Activated CD8-positive, alpha-beta T cell treated with anti-CD3 and anti-CD28 coated beads, Interleukin-2, amount 10 ng/mL, durations not matched to agents 7 days and 5 days (primary cell): ENCODE measurements at places on chromosomes 2 and 18. TPM values are rescaled to one million over a fixed set of nuclear protein-coding genes. Genes with fewer than 3 reads are reported as not detected.

TWIST2 gene
- not detected for total RNA-seq

PLA2R1 gene
- total RNA-seq = not detected

SLC9A2 gene
- total RNA-seq = not detected

LINC00305 gene
- not detected for total RNA-seq

CRYGC gene
- total RNA-seq = not detected

RND3 gene
- not detected for total RNA-seq

ANO7 gene
- total RNA-seq = 0.29 TPM

TP53I3 gene
- total RNA-seq = 5.3 TPM

- no peak overlapping the region for H3K27ac ChIP-seq
- no peak for DNase-seq
- H3K27me3 ChIP-seq = peaks cover 15% of the 10 kb centered on the region
- peaks cover 11% of the 10 kb centered on the region for H3K4me1 ChIP-seq
Measured at GRCh38 chr2:111620281-111620680, 263.7 kb downstream of the ANAPC1 start.

GRCh38 chr2:72108121-72108520 is 39.5 kb downstream of the CYP26B1 start:
- no peak for DNase-seq
- peaks cover 11% of the 10 kb centered on the region for H3K27me3 ChIP-seq
- no peaks in the 10 kb centered on the region for H3K36me3 ChIP-seq
- H3K27ac ChIP-seq = no peak overlapping the region

GRCh38 chr2:85377083-85377482 is 22.5 kb downstream of the ELMOD3 start:
- H3K36me3 ChIP-seq = peaks cover 46% of the 10 kb centered on the region
- DNase-seq = no peak
- no peaks in the 10 kb centered on the region for H3K27me3 ChIP-seq
- H3K4me3 ChIP-seq = no peak overlapping the region
- no peak overlapping the region for H3K27ac ChIP-seq

DNA sequence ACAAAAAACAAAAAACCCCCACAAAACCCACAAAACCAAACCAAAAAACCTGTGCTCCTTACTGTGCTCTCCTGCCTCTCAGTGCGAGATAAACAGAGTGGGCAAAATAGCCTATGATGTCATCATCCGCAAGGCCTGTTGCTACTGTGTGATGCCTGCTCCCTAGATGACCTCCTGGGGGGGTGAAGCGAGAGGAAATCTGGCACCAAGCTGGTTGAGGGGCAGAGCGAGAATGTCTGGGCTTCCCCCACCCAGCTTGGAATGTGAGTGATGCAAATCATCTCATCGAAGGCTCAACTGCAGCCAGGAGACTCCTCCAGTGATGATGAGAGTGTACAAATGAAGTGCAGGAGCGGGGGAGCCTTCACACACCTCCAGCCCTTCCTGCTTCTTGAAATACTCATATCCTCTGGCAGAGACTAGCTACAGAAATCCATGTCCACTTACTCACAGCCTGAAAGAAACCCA is 57.7 kb upstream of the MAP4K3 start:
- H3K4me1 ChIP-seq = peaks cover 25% of the 10 kb centered on the region
- DNase-seq = no peak
- H3K27ac ChIP-seq = no peak overlapping the region
- H3K4me3 ChIP-seq = no peak overlapping the region

DNA sequence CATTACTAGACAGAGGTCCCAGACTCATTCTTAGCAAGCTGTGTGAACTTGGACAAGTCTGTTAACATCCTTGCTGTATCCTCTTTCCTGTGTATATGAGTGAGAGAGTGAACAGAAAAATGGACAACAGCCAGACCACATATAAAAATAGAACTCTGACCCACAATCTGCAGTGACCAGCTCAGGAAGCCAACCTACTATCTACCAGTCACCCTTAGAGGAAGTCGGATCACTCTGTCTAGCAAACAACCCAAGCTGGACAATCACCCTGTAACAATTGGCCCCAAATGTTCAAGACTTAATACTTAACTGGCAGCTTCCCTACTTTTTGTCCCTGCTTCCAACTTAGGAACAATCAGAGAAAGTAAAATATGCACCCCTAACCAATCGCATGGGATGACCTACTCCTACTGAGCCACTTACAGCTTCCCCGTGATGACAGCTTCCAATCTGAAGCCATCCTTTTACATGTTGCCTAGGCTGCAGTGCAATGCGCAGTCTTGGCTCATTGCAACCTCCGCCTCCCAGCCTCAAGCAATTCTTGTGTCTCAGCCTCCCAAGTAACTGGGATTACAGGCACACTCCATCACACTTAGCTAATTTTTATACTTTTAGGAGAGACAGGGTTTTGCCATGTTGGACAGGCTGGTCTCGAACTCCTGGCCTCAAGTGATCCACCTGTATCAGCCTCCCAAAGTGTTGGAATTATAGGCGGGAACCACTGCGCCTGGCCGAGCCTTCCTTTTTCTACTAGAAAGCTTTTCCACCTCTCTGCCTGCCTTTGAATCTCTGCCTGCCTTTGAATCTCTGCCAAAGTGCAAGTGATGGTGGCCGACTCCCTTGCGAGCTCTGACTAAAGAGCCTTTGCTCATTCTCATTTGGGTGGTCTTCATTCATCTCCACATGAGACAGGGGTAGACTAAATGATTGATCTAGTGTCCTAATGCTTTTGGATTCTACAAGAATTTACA is 158.3 kb upstream of the NDUFV2 start:
- no peak overlapping the region for H3K27ac ChIP-seq
- H3K4me1 ChIP-seq = no peaks in the 10 kb centered on the region
- H3K4me3 ChIP-seq = no peak overlapping the region
- peaks cover 2% of the 10 kb centered on the region for H3K27me3 ChIP-seq

DNA sequence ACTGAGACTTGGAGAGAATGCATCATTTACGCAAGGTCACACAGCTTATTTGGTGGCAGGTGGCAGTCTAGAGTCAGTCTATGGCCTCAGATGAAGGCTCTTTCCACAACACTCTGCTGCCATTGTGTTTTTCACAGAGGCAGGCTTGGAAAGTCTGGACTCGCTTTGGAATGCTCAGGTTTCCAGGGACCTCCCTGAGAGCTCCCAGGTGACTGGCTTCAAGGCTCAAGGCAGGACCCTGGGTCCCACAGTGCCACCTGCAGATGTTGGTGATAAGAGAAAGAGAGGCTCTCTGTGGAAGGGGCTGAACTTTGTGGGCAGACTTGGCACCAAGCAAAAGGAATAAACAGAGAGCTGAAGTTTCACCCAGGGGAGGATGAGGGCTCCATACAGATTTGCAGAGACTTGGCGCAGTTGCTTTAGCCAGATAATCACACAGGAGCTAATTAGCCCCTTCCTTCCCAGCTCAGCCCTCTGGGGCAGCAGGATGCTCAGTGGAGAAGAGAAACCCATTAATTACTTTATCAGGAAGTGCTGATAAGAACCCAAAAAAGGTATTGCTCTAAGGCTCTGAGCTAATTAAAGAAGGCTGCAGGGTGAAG is 103.5 kb downstream of the LBH start:
- peaks cover 75% of the 10 kb centered on the region for H3K4me1 ChIP-seq
- H3K4me3 ChIP-seq = no peak overlapping the region
- peak; percentile 28 for DNase-seq
- H3K27me3 ChIP-seq = no peaks in the 10 kb centered on the region
- peaks cover 2% of the 10 kb centered on the region for H3K36me3 ChIP-seq
- H3K27ac ChIP-seq = peak overlapping the region; percentile 97

GRCh38 chr18:38421872-38422615 is 856.4 kb upstream of the CELF4 start:
- H3K4me1 ChIP-seq = no peaks in the 10 kb centered on the region
- H3K27ac ChIP-seq = no peak overlapping the region
- no peak for DNase-seq
- H3K4me3 ChIP-seq = no peak overlapping the region
- no peaks in the 10 kb centered on the region for H3K27me3 ChIP-seq

- H3K27ac ChIP-seq = no peak overlapping the region
- no peaks in the 10 kb centered on the region for H3K36me3 ChIP-seq
- DNase-seq = no peak
- no peak overlapping the region for H3K4me3 ChIP-seq
- peaks cover 30% of the 10 kb centered on the region for H3K27me3 ChIP-seq
Measured at GRCh38 chr2:8850845-8851487, 13.6 kb upstream of the KIDINS220 start.

- H3K4me3 ChIP-seq = no peak overlapping the region
- H3K27me3 ChIP-seq = peaks cover 5% of the 10 kb centered on the region
- H3K36me3 ChIP-seq = no peaks in the 10 kb centered on the region
Measured at GRCh38 chr2:95357717-95358280, 44.7 kb upstream of the FAHD2A start.

- H3K4me3 ChIP-seq = no peak overlapping the region
- DNase-seq = no peak
- H3K27ac ChIP-seq = no peak overlapping the region
- no peaks in the 10 kb centered on the region for H3K4me1 ChIP-seq
- no peaks in the 10 kb centered on the region for H3K36me3 ChIP-seq
Measured at GRCh38 chr18:34694591-34695165, 15.4 kb upstream of the DTNA start.
